ENCODE measurements at places on chromosomes 3 and 15.
A peak's percentile ranks its signal among the peaks of the same experiment; 100 is the strongest.

- no peak for DNase-seq
Observed at GRCh38 chr3:98730338-98730737, 32.8 kb upstream of the ST3GAL6 start.

DNA sequence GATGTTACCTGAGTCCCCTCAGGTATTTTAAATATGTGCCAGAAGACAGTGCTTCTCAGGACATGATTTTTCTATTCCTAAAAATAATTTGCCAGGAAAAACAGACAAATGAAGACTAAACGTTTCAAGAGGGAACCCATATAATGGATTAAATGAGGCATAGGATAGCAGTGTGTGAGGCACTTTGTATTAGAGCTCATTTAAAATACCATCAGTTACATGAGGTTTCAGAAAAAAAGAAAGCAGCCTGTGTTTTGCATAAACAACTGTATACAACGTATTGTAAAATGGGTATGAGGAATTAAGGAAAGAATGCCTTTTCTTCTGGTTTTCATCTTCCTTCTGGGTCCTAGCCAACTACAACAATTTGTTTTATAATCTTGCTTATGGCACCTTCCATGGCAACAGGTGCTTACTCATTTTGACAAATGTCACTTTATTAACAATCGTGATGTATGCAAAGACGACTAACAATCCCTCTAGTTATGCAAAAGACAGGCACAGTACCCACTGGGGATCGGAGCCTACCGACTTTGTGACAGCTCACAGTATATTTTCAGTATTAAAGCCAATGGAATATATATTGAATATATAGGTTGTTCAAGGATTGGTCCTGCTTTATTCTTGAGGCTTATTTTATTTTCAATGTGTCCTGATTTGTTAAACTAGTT, 231.6 kb upstream of the ZNF717 start:
- no peak for DNase-seq

GRCh38 chr3:106745344-106746168, 631.7 kb upstream of the CCDC54 start:
- no peak for DNase-seq

DNA sequence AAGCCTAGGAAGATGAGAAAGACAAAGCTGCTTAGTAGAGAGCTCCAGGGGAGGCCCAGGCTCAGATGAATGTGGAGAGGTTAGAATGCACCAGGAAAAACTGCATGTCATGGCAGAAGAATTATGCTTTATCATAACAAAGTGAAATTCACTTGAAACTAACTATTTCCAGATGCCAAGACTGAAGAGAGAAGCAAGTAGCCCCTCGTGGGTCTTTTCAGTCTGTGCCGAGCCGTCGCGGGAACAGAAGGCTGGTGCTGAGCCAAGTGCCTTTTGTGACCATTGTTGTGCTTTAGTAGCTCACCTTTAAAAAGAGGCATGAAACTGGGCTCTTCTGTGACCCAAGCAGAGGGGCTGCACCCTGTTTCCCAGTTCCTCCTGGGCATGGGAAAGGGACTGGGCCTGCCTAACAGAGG, 73.2 kb downstream of the CHDH start:
- DNase-seq, result no peak

DNA sequence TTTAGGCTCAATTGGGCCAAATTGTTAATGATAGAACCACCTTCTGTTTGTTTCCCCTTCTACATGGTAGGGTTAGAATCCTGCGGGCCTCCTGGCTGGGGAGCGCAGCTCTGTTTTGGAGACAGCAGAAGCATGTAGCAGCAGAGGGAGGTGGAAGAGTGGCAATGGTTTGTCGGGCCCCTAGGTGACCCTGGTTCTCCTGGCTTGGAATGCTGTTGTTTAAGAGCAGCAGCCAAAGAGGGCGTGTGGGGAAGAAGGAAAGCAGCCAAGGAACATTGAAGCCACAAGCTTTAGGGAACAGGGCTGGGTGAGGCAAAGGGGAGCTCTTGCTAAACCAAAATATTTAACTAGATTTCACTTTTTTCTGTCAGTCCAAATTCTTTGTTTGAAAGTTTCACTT, 213.7 kb upstream of the NR2E3 start:
- no peak for DNase-seq

GRCh38 chr3:153673853-153674252, 447.3 kb upstream of the ARHGEF26 start:
- no peak for DNase-seq

DNA sequence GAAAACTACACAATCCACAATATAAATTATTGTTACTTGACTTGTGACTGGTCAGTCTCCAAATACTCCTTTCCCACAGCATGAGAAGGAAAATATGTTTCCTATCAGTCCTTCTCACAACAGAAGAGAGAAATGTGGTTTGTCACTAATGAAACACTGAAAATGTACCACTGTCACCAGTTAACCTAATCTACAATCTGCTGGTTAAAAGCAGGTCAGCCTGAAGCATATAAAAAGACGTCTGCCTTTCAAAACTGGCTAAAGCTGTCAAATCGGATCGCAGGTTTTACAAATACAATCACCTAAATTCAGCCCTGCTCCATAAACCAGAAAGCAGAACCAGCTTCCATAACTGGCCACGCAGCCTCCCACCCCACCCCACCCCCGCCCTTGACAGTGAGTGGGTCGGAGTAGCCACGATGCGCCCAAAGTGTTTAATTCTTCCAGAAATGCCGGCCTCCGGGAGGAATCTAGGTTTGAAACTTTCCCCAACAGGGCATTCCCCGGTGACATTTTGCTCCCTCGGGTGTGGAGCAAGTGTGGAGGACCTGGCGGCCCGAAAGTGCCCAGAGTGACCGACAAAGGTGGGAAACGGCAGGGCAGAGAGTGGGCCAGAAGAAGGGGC, 682 bp downstream of the ETFA start:
- no peak for DNase-seq

DNA sequence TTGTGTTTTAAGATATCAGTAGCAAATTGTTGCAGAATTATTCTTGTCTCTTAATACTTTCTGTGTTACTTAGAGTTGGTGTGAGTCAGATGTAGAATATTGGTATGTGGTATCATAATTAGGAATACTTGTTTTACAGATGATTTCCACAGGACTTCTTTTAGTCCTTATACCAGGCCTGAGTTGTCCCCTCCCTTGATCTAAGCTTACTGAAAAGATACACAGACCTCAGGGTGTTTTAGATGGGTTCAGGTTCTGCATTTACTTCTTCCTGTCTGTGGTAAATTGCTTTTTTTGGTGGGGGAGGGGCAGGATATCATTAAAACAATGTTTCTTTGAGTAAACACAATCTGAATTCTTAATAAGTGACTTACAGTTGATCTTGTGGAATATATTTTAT, 14.2 kb downstream of the DZIP3 start:
- no peak for DNase-seq

DNA sequence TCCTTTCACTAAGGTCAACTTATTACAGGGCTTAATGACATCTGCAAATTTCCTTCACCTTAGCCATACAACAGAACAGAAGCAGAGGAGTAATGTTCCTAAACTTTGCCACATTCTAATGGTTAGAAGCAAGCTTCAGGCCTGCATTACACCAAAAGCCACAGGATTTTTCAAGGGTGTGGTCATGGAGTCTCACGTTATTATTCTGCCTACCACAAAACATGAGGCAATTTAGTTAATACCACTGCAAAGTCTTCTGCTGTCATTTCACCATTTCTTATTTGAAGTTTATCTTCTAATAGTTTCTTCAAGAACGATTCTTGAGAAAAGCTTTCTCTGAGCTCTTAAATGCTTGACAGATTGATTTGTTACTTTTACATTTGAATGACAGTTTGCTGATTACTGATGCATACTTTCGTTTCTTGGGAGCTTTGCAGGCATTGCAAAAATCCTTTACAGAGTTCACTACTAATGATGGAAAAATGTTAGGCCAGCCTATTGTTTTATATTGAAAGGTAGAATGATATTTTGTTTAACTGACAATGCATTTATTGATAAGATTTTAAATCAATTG, 1257.1 kb downstream of the NSUN3 start:
- no peak for DNase-seq

GRCh38 chr3:177817751-177818150, 620.5 kb upstream of the TBL1XR1 start:
- DNase-seq, result no peak

GRCh38 chr3:196192036-196192523, 19.1 kb downstream of the ZDHHC19 start:
- DNase-seq, result peak; percentile 25

DNA sequence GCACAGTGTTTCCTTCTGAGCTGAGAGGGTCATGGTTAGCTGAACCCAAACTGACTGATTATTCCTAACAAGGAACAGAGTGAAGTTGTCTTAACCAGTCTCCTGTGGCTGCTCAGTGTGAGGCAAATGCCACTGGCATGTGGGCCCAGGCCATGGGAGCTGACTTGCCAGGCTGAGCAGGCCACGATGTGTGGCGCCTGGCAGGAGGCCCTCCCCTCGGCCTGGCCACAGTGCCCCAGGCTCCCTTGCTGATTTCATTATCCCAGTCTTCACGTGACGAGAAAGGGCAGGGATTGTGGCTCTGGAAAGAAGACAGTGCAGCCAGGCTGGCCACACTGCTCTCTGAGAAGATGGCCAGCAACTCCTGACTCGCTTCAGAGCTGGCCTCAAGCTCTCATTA, 58.8 kb downstream of the SLCO2A1 start:
- DNase-seq, result no peak

- DNase-seq, result no peak
Observed at GRCh38 chr15:32923176-32923575, 205.4 kb downstream of the GREM1 start.

All from activated gamma-delta T cell treated with anti-CD3 and anti-CD28 coated beads, Interleukin-2, amount 50 U/mL, for 16 hours (primary cell).